Large intestine (tissue), 12 donors: ENCODE measurements at places on chromosomes 11 and 22.

DNA sequence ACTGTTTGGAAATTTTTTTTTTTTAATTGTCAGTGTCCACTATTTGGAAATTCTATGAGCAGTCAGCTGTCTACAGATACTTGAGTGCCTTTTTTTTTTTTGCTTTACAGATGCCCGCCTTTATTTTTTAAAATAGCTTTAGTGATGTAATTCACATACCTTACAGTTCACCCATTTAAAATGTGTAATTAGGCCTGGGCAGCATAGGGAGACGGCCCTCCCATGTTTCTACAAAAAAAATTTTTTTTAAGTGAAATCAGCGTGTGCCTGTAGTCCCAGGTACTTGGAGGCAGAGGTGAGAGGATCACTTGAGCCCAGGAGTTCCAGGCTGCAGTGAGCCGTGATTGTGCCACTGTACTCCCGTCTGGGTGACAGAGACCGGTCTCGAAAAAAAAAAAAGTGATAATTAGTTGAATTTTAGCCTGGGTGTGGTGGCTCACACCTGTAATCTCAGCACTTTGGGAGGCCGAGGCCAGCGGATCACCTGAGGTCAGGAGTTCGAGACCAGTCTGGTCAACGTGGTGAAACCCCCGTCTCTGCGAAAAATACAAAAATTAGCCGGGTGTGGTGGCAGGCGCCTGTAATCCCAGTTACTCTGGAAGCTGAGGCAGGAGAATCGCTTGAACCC is 1.5 kb downstream of the ZNF143 start:
- no peak for DNase-seq

DNA sequence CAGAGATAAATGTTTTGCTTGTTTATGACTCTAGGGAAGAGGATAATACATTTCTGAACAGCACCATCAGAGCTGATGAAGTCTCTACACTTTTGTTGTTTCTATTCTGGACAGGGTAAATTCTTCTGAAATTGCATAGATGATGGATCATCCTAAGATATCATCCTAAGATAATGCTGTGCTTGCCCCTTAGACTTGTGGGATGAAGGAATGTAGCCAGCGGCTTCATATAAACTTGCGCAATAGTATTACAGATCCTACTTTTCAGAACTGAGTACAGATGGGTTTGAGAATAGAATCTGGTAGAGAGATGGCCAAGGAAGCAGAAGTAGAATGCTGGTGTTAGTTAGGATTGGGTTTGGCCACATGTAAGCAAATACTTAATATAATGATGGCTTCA is 61.0 kb downstream of the NCAM1 start:
- no peak for DNase-seq

DNA sequence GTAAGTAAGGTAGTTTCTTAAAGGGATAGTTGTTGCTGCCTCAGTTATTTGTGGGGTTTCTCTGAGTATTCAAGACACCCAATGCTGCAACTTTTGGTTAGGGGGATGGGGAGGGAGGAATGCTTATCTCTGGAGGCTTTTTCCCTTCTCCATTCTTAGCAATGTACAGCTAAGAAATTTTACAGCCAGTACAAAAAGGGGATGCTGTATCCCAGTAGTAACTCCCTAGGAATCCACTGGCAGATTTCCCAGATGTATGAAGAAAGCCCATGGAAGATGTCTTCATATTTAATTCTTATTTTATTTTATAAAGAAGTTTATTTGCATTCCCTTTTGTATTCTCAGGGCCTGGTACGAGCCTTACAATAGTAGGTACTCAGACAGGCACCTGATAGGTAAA is 154.8 kb downstream of the ENTHD1 start:
- DNase-seq: no peak

DNA sequence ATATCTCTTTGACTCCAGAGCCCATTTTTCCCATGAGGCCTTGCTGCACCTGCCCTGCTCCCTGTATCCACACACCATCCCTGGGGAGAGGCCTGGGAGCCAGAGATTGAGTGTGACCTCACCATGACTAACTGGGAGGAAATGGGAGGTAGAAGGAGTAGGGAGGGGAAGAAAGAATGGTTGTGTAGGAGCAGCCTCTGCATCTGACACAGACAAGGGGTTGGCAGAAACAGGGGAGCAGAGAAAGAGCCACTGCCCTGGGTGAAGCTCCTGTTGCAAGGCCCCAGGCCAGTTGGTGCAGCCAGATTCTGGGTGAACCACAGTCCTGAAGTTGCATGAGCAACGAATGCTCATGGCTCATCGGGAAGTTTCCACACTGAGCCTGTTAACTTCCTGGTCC is 32.4 kb downstream of the POU2F3 start:
- no peak for DNase-seq

DNA sequence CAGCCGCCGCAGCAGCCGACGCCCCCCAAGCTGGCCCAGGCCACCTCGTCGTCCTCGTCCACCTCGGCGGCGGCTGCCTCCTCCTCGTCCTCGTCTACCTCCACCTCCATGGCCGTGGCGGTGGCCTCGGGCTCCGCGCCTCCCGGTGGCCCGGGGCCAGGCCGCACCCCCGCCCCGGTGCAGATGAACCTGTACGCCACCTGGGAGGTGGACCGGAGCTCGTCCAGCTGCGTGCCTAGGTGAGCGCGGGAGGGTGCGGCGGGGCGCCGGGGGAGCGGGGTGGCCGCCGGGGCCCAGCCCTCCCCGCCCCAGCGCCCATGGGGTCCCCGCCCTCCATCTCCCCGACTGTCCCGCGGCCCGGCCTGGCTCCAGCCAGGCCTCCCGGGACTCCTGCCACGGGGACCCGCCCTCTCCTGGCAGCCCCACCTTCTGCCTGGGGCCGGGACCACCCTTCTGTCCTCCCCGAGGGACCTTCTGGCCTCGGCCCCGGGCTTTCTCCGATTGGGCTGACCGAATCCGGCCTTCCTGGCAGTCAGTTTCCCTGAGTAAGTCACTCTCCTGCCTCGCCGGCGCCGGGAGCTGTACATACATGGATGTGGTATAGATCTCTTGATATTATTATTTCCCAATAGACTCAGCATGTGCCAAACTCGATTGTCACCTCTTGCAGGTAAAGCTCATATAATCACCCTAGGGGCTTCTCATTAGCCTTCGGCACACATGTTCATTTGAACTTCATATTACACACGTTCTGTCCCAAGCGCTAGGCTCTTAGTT is 720 bp downstream of the PACS1 start:
- DNase-seq: peak; percentile 55

DNA sequence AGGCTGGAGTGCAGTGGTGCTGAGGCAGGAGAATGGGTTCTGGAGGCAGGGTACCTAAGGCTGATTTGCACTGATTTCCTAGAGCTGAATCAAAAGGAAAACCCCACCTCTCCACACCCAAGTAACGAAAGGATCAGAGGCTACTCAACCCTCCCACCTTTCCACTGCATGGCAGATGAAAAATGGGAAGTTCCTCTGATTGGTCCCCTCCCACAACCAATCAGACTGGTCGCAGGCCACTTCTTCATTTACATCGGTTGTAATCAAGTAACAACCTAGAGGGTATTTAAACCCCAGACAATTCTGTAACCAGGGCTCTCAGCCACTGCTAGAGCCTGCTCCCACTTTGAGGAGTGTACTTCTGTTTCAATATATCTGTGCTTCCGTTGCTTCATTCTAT is 18.6 kb upstream of the PARVB start:
- no peak for DNase-seq

GRCh38 chr11:64347193-64347867 is 7.3 kb downstream of the CCDC88B start:
- DNase-seq: no peak

GRCh38 chr11:3173795-3174194 is 8.7 kb upstream of the OSBPL5 start:
- no peak for DNase-seq

- no peak for DNase-seq
These were observed 27.3 kb upstream of the ELF5 start for GRCh38 chr11:34540870-34541269.

- DNase-seq: no peak
These were observed 19.6 kb downstream of the NF2 start for GRCh38 chr22:29623059-29623458.

DNA sequence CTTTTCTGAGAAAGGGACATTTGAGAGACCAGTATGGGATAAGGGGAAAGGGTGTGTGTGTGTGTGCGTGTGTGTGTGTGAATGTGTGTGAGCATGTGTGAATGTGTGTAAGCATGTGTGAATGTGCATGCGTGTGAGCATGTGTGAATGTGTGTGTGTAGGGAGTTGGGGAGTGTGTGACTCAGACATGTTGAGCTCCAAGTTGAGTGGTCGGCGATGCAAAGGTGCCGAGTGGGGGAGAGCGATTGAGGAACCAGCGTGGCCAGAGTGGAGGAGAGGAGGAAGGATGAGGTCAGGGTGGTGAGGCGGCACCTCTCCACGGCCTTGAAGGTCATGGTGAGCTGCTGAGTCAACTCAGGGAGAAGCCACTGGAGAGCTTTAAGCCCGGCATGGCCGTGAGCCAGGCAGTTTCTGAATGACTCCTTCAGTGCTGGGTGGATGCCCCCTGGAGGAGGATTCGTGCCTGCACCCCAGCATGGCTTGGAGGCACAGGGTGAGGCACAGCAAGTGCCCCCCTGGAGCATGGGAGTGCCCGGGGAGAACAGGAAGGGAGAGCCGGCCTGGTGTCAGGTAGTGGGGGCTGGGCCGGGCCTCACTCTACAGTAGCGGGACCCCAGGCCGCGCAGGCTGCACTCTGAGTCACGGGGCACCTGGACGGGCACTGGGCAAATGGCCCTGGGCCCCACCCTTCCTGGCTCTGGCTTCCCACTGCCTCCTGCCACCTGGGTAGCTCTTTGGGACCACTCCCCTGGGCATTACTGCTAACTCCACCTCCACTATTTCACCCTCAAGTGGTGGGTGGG is 8.2 kb upstream of the CCDC88B start:
- DNase-seq: peak; percentile 61

DNA sequence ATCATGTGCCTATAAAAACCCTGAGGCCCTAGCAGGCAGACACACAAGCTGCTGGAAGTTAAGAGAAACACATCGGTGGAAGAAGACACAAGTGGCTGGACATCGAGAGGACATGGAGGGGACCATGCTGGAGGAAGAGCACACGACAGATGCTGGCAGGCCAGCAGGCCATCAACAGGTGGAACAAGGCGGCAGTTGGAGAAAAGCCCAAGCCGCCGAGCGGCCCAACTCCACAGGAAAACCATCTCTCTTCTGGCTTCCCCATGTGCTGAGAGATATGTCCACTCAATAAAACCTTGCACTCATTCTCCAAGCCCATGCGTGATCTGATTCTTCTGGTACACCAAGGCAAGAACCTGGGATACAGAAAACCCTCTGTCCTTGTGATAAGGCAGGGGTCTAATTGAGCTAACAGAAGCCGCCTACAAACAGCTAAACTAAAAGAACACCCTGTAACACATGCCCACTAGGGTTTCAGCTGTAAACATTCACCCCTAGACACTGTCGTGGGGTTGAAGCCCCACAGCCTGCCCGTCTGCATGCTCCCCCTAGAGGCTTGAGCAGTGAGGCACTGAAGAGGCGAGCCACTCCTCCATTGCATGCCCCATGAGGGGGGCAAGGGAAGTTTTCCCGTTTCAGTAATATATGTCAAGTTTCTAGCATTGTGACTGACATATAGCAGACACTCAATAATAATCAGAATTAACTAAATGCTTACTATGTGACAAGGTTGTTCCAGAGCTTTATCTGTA is 39.0 kb upstream of the MMP20 start:
- DNase-seq: no peak
